ENCODE measurements at places on chromosomes 2 and 18. TPM values are rescaled to one million over a fixed set of nuclear protein-coding genes. Genes with fewer than 3 reads are reported as not detected.

The SCN9A gene
- polyA plus RNA-seq = 0.67 TPM

The ACTG2 gene
- polyA plus RNA-seq = not detected

DNA sequence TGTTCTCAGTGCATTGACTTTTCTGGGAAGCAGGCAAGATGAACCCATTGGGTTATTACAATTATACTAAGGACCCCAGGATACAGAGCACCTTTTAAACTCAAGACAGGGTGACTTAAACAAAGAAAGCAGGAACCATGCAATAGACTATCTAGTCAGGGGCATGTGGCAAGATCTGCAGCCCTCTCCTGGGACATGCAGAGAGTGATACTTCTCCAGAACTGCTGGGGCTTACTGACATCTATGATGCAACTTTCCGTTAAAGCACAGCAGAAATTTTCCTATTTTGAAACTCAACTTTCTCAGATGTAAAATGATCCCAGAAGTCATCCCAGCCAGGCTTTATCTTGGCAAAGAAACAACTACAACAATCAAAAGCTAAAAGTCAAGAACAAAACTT is 162.2 kb upstream of the HNMT start:
- H3K4me1 ChIP-seq = no peaks in the 10 kb centered on the region
- H3K27ac ChIP-seq = no peak overlapping the region
- no peaks in the 10 kb centered on the region for H3K27me3 ChIP-seq
- no peak overlapping the region for H3K4me3 ChIP-seq
- DNase-seq = no peak

DNA sequence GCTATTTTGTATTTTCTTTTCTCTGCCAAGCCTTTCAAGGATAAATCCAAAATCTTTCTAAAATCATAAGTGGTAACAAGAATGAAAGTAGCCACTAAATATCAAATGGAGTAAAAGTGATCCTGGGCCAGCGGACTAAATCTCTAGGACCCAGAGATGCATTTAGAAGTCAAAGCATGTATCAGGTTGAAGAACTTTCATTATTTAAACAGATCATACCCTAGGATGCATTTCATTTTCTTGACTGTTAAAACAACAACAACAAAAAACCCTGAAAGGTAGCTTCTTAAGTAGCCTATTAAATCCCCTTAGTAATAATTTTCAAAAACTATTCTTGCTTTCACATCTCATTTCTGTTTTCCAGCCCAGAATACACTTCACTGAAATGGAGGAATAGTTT is 4.8 kb upstream of the POU3F3 start:
- H3K36me3 ChIP-seq = no peaks in the 10 kb centered on the region
- no peak overlapping the region for H3K4me3 ChIP-seq

Data from CD14-positive monocyte (primary cell).